Right ventricle myocardium inferior (tissue), 1 donor: ENCODE measurements at places on chromosomes 3 and 15. TPM values are rescaled to one million over a fixed set of nuclear protein-coding genes. Genes with fewer than 3 reads are reported as not detected.

WNT7A gene
- not detected for total RNA-seq

EFCC1 gene
- 2.3 TPM for total RNA-seq

DNA sequence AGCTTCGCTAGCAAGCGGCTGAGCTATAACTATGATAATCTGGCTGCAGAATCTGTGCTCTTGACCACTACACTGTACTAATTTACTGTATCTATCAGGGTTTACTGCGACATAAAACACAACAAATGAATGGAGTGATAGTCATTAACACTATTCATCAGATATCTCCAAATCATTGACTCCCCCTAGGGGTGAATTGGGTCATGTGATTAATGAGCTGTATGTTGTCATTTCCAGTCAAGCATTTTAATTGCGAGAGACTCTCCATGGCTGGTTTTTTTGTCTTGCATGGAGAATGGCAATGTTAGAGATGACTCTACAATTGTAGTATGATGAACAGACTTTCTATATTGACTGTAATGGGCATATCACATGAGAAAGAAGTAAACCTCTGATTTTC, 10.5 kb upstream of the TM4SF18 start:
- no peak for DNase-seq

PODXL2 gene
- 1.4 TPM for total RNA-seq

LTK gene
- total RNA-seq = 1.5 TPM

DNA sequence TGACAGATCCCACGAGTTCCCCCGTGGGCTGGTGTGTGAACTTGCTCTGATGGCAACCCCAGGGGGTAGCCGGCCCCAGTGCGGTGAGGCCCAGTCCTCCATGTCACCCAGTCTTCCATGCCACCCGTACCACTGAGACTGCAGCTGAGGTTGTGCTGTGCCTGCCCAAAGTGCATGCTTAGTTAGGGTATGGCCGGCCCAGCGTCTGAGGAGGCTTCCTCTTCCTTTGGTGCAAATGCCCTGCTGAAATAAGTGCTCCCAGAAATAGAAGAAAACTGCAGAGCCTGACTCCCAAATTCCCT, 31.5 kb downstream of the MGLL start:
- no peak for DNase-seq

DNA sequence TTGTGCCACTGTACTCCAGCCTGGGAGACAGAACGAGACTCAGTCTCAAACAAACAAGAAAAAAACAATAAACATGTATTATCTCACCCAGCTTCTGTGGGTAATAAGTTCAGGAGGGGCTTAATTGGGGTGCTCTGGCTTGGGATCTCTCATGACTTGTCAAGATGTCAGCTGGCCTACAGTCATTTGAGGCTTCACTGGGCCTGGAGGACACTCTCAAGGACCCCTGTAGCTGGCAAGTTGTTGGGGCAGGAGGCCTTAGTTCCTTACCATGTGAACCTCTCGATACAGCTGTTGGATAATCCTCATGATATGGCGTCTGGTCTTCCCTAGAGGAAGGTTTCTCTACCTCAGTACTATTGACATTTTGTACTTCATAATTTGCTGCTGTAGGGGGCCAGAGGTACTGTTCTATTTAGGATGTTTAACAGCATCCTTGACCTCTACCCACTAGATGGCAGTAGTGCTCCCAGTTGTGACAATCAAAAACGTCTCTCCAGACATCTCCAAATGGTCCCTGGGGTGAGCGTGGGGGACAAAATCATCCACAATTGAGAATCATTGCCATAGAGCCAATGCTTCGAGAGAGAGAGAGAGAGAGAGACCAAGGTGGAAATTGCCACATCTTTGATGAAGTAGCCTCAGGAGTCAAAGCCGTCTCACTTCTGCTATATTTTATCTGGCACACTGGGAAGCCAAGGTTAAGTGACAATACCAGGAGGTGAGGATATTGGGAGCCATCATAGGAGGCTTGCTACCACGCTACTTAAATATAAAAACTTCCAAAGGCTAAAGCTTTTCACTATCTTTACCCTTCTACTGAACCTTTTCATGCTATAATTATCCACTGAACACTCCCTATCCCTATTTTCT, 23.9 kb upstream of the SLTM start:
- DNase-seq = no peak

GRCh38 chr15:100133001-100133400, 208.8 kb downstream of the ADAMTS17 start:
- DNase-seq = no peak

DNA sequence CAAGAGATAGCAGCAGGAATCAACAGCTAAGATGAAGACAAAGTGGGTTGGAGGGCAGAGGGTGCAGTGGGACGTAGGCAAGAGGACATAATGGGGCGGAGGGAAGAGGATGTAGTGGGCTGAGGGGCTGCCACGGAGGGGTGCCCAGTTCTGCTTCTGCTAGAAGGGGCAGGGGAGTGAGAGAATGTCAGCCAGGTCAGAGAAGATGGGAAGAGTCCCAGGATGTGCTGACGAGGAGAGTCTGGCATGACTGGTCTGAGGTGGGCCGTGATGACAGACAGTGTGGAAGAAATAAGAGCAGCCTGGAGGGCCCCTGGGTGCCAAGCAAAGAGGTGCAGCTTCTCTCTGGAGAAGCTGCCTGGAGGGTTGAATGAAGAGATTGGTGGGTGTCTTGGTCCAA, 4.0 kb downstream of the SPSB4 start:
- no peak for DNase-seq

DNA sequence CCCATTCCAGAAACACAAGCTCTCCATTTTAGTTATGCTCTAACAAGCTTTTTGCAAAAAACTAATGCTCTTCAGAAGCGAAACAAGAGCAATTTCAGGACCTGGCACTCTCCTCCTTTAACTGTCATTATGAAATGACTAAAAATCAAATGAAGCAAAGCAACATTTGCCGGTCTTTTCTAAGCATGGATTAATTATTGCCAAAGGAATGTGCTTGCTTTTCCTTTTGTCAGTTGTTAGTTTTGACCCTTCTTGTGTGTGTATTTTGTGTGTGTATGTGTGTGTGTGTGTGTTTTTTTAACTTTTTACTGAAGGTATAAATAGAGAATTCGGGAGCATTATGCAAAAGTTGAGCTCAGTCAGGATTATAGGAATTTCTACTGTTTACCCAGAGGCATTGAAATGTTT, 509.1 kb downstream of the TUSC7 start:
- DNase-seq = no peak
